ENCODE measurements at places on chromosomes 6 and 20.

DNA sequence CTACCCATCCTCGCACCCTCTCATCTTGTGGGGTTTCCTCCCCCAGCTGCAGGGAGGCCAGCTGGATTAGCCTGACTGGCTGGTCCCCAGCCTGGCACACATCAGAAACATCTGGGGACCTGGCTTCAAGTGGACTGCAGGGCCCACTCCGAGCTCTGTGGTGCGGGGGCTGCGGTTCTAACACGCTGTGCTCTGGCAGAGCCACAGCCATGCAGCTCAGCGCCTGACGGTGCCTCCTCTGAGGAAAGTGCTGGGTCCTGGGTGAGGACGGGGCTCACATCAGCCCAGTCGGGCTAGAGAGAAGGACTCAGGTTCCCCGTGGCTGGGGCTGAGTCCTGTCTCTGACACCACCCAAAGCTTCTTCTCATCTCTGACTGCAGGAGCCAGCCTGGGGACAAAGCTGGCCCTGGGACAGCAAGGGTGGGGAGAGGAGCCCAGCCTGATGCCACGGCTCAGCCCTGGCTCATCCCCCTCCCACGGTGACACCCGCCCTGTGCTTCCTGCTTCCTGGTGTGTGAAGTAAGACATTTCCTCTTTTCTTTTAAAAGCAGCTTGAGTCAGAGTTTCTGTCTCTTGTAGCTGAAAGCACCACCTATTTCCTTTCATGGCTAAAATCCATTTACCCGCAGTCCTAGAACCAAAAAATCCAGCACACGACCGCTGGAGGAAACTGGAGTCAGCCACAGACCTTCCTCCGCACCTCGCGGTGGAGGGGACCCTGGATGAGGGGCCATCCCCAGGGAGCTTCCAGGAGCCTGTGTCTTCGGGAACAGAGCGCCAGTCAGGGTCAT lies 127.4 kb upstream of the AFDN start:
- DNase-seq = no peak

GRCh38 chr6:90583179-90583835 lies 3.6 kb downstream of the MAP3K7 start:
- no peak for DNase-seq

- DNase-seq = no peak
These were observed 32.0 kb downstream of the ERMARD start for GRCh38 chr6:169783401-169783800.

GRCh38 chr6:158460602-158461169 lies 99.2 kb upstream of the TMEM181 start:
- no peak for DNase-seq

- no peak for DNase-seq
These were observed 36.6 kb upstream of the HDAC2 start for GRCh38 chr6:114007516-114007915.

DNA sequence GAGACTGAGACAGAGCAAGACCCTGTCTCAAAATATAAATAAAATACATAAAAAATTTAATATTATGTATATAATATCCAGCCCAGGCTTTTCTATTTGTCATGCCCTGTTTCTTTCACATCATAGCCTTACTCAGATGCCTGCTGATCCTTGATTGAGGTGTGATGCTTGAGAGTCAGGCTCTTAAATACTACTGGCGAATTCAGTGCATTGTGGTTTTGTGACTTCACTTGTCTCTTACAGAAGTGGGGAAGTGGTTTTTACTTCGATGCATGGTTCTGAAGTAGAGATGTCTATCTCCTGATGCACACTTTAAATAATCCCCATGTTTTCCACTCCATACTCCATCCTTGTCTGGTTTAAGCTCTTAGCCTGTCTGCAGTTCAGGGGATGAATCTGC lies 29.1 kb downstream of the ASXL1 start:
- DNase-seq = no peak

DNA sequence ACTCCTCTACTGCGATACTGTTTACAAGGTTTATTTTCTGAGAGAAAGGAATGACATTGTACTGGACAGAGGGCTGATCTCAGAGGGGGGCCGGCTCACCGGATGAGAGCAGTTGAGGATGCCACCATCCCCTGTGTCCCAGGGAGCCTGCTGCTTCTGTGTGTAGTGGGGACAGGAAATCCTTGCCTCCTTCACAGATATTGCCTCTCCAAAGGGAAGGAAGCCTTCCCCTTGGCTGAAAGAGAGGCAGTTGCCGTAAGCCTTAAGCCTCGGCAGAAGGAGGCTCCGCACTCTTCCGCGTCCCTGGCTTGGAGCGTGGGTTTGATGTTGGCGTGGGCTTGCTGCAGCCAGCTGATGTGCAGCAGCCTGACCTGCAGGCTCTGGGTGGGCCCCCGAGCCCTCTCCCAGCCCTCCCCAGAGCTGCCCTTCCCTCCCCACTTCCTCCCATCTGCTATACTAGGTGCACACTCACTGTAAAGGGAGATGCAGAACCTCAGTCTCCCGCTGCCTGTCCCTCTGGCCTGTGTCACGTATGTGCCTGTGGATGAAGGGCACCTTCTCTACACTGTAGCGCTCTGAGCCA lies 45.7 kb upstream of the RPS6KA2 start:
- DNase-seq = no peak

- no peak for DNase-seq
These were observed 535 bp downstream of the VSTM2L start for GRCh38 chr20:37903317-37904007.

- no peak for DNase-seq
These were observed 214.4 kb downstream of the ATXN1 start for GRCh38 chr6:16546861-16547260.

GRCh38 chr6:62808565-62809293 lies 402.5 kb upstream of the FKBP1C start:
- DNase-seq = no peak

- DNase-seq = no peak
These were observed 115.6 kb upstream of the B3GAT2 start for GRCh38 chr6:71072508-71072907.

GRCh38 chr20:19936466-19937200 lies 80.5 kb upstream of the NAA20 start:
- no peak for DNase-seq

DNA sequence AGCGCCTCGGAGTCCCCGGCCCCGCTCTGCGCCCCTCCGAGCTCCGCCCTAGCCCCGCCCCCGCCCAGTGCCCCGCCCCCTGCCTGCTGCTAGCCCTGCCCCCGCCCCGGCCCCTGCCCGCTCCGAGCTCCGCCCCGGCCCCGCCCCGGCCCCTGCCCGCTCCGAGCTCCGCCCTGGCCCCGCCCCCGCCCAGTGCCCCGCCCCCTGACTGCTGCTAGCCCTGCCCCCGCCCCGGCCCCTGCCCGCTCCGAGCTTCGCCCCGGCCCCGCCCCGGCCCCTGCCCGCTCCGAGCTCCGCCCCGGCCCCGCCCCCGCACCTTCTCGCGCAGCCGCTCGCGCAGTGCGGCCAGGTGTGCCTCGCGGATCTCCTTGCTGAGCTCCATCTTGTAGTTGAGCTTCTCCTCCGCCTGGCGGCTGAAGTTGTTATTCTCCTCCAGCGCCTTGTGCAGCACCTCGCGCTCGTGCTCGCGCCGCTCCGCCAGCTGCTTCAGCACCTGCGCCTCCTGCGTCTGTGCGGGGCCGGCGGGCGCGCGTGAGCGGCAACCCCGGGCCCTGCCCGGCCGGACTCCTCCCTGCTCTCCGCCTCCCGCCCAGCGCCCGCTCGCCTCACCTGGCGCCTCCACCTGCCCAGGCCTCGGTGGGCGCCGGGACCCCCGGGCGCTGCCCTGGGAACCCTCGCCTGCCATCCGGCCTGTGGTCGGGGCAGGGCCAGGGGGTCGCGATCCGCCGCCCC lies 11.3 kb downstream of the STMN3 start:
- DNase-seq = peak; percentile 93

- no peak for DNase-seq
These were observed 22.8 kb downstream of the CST5 start for GRCh38 chr20:23856736-23857135.

- DNase-seq = no peak
These were observed 109.5 kb upstream of the SMLR1 start for GRCh38 chr6:130717657-130718056.

- DNase-seq = peak; percentile 22
These were observed 14.0 kb upstream of the SCGN start for GRCh38 chr6:25637960-25638434.

DNA sequence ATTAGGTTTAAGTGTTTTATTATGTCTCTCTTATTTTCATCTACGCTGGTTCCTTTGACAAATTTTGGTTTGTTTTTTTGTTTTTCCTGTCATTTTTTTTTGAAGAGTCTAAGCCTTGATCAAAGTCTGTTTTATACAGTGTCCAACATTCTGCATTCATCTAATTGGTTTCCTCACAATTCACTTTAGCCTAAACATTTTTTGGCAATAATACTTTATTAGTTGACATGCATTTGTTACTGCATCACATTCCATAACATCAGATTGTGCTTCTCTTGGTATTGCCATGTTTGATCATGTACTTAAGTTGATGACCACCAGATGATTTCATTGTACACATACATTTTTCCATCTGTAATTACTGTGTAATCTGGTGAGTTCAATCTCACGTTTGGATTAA lies 173.2 kb downstream of the ZFAND3 start:
- DNase-seq = no peak

GRCh38 chr6:32267035-32267434 lies 43.2 kb upstream of the NOTCH4 start:
- no peak for DNase-seq

GRCh38 chr6:53347250-53347920 lies 1.4 kb downstream of the ELOVL5 start:
- no peak for DNase-seq

DNA sequence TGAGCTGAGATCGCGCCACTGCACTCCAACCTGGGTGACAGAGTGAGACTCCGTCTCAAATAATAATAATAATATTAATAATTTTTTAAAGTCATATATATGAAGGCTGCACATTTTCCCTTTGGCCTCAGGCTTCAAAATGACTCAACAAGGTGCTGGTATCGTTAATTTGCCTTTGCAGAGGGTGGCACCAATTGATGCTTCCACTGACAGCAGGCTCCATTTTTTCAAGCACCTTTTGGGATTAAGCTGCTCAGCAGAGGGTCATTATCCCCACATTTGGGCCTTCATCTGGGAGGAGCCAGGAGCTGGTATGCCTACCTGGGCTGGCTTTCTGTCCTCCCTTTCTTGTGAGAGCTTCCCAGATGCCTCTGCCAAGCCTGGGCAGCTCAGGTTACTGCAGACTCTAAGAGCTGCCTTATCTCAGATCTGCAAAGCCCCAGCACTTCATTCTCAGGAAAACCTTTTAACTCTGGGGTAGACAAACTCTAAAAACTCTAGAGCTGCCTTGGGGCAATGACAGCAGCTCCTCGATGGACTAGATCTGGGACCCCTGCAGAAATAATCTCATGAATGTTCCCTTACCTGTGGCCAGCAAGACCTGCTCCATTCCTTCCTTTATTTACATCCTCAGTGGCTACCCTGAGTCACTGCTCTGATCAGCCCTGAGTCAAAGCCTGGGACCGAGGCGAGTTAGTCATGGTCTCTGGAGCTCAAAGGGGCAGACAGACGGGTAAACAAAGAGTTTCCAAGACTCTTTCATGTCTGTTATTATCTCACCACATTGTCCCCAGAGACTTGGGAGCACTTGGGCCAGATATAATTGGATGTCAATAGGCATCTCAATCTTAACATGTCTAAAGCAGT lies 80.0 kb upstream of the EYA2 start:
- no peak for DNase-seq

- DNase-seq = no peak
These were observed 603 bp upstream of the RAB23 start for GRCh38 chr6:57222743-57223077.

- no peak for DNase-seq
These were observed 122.0 kb upstream of the ID4 start for GRCh38 chr6:19715167-19715551.

DNA sequence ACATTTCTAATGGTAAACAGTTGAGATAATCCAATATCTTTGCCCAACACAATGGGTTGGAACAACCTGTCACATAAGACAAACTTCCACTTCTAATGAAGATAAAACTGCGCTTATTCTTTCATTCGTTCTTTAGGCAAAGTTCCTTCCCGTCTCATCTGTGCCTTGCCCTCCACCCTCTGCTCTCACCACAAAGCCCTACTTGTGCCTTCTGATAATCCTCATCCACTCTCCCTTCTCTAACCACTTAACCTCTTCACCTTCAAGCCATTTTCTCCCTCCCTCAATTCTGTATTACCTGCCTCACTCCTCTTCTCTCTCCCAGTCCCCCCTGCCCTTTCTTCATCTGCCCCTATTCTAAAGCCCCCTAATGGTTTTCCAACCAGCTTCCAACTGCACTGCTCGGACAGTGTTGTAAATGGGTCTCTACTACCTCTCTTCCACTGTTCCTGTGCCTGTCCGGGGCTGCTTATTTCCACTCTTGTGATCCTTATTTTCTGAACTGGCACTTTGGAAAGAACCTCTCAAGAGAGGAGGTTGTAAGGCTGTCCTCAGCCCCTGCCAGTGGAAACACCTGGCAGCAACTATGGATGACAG lies 62.9 kb upstream of the MYB start:
- DNase-seq = no peak

- DNase-seq = no peak
These were observed 53.2 kb upstream of the THEMIS start for GRCh38 chr6:127954082-127954481.

DNA sequence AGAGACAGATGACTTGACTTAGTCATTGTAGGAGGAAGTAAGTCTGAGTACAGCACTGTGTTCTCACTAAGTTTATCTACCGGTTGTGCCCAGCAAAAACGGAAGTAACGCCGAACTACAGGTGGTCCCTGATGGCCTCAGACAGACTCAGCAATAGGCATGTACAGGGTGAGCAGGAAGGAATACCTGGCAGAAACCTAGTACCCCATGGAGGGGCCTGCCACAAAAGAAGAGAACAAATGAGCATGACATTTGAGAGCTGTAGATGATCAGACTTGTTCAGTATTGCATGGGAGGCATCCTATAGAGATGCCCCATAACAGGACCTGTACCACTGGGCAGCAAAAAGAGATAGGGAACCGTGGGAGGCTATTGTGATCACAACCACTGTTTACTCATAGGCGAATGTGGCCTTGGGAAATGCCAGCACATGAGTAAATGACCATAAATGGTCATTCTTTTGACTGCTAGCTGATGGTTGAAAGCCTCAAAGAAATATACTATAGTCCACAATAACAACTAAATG lies 106.4 kb upstream of the TAB2 start:
- no peak for DNase-seq

GRCh38 chr20:9575836-9576235 lies 61.4 kb downstream of the LAMP5 start:
- DNase-seq = no peak

- no peak for DNase-seq
These were observed 56.9 kb downstream of the CD164 start for GRCh38 chr6:109325400-109325801.

DNA sequence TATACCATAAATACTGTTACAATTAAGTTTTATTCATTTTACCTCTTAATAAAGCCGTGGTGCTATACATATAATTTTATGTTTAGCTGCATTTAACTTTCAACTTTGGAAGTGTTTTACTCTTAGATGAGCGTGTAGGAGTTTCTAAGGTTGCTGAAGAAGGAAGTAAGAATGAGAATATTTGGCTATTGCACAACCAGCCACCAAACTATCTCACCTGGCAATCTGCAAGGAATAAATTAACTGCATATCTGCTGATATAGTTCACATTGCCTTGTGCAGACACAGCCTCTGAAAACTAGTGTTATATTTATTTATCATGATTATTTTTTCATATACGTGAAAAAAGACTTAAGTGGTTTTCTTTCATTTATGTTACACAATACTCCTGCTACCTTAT lies 230.4 kb downstream of the PLCB1 start:
- DNase-seq = no peak

GRCh38 chr20:44739942-44740341 lies 5.7 kb upstream of the KCNK15 start:
- DNase-seq = no peak

- no peak for DNase-seq
These were observed 9.1 kb downstream of the HIVEP2 start for GRCh38 chr6:142935553-142936517.

Measured in progenitor cell of endocrine pancreas (in vitro differentiated cells).